Stimulated activated CD4-positive, alpha-beta T cell treated with anti-CD3 and anti-CD28 coated beads, TNF-alpha, amount 100 ng/mL, for 1 hour (primary cell): ENCODE measurements at places on chromosomes 11 and 22.

- DNase-seq, result no peak
Measured at GRCh38 chr11:132278801-132279574, 908.6 kb downstream of the NTM start.

DNA sequence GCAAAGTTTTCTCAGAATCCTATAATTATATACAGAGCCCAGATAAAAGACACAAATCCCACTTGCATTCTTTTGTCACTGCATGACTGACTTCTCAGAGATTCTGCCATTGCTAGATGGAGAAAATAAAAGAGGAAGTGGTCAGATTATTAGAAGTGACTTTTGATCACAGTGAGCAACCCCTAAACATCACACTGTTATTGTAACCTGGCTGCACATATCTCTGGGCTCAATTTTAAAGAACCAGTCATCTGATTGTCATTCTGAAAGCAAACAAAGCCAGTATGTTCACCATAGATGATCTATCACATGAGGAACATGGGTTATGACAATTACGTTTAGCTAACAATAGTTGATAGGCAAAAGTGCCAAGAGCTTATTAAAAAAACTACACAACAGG, 47.8 kb downstream of the COPB1 start:
- no peak for DNase-seq

DNA sequence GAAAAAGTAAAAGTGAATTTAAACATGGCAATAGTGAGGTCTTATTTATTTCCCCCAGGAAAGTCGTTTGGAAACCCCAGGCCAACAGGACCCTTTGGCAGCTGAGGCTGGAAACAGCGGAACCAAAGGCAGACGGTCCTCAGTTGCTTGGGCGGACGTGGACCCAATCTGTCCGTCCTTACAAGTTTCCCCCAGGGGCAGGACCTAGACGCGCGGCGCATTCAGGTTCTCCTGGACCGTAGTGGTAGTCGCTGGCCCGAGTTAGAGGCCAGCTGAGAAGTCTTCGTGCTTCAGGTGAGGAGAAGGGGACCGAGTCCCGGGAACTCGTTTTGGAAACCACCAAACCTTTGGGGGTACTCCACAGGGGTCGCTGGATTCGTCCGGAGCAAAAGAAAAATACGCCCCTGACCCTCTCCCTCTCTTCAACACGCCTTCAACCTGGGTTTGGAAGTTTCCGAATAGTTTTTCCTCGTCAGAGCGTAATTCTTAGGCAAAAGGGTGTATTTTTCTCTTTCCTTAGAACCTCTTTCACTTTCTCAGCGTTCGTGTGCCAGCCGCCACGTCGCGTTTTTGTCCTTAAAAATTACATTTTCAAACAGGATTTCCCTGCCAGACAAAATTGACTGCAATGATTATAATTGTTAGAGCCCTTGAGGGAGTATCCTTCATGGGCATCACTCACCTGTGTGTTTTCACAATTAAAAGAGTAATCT, 2.1 kb downstream of the METTL15 start:
- DNase-seq, result peak; percentile 38

DNA sequence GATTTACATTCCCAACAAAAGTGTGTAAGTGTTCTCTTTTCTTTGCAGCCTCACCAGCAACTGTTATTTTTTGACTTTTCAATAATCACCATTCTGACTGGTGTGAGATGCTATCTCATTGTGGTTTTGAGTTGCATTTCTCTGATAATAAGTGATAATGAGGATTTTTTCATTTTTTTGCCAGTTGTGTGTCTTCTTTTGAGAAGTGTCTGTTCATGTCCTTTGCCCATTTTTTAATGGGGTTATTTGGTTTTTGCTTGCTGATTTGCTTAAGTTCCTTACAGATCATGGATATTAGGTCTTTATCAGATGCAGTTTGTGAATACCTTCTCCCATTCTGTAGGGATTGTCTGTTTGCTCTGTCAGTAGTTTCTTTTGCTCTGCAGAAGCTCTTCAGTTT, 107.7 kb downstream of the EHF start:
- no peak for DNase-seq

- no peak for DNase-seq
Measured at GRCh38 chr11:27291954-27292636, 70.9 kb downstream of the CCDC34 start.

DNA sequence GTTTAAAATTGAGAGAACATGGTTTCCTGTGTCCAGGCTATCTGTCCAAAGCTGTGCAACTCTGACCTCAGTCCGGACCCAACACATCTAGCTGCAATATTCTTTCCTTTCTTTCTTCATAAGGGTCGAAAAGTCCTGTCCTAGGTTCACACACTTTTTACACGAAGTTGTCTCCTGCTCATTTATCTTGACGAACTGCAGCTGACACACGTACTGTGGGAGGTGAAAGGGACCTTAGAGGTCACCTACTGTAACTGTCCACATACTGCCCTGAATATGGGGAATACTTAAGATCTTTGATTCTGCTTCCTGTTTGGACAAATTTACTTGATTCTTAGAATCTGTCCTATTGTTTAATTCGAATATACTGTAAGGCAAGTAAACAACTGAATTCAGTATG, 105.9 kb downstream of the CCDC83 start:
- DNase-seq, result no peak

DNA sequence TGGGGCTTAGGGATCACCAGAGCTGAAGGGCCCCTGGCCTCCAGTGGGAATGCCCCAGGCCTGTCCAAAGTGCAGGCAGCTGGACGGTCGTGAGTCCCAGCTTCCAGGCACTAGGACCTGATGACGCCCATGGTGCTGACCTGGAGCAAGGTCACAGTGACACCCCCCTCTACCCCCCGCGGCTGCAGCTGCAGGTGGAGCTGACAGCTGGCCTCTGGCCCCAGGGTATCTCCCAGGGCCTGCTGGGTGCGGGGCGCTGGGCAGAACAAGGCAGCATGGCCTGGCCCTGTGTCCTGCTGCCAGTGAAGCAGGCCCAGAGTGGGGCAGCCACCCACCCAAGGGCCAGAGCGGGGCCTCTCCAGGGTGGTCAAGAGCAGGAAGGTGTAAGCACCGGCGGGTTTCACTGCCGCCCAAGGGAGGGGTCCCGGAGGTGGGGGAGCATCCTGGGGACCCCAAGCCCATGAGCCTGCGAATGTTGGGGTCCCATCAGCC, 553 bp upstream of the TCIRG1 start:
- no peak for DNase-seq

GRCh38 chr11:109512249-109512648, 90.3 kb downstream of the C11orf87 start:
- no peak for DNase-seq

DNA sequence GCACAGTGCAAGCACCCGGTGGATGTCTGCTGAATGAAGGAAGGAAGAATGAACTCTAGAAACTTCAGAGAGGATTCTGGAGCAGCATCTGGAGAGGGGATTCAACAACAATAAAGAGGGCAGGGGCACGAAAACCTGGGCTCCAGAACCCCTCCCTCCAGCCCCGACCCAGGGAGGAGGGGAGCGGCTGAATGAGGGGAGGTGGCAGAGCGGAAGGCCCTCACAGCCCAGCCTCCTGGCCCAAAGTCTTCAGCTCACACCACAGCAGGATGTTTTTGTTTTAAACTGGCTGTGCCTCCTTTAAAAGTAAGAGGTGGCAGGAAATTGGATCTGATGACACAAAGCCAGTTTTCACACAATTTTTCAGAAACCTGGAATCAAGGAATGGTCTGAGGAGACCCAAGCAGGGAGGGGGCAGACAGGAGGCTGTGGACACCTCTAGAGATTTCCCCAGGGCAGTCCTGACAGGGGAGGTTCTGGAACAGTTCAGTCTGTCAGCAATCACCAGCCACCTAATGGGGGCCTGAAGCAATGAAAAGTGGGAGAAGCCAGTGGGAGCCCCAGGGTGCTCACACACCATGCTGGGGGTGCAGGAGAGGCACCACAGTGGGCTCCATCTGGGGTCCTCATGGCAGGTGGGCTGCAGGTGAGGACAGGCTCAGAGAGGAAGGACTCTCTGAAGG, 44.4 kb upstream of the TCF20 start:
- DNase-seq, result no peak

DNA sequence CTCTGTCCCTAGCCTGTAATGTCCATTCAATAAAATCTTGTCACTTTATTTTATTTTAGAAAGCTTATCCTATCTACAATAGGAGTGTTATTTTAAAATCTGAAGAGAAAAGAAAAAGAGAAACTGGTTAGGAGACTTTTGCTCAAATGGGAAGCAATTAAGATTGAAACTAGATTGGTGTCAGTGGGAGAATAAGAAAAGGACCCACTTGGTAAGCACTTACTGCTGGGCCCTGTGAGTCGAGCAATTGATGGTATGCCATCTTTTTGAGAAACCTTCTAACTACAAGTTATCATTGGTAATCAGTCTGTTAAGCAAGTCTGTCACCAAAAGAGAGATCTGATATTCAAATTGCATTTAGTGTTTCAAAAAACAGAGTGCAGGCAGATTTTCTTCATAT, 258.4 kb downstream of the GRM5 start:
- no peak for DNase-seq

- no peak for DNase-seq
Measured at GRCh38 chr11:81717695-81718094, 1016.0 kb downstream of the FAM181B start.

DNA sequence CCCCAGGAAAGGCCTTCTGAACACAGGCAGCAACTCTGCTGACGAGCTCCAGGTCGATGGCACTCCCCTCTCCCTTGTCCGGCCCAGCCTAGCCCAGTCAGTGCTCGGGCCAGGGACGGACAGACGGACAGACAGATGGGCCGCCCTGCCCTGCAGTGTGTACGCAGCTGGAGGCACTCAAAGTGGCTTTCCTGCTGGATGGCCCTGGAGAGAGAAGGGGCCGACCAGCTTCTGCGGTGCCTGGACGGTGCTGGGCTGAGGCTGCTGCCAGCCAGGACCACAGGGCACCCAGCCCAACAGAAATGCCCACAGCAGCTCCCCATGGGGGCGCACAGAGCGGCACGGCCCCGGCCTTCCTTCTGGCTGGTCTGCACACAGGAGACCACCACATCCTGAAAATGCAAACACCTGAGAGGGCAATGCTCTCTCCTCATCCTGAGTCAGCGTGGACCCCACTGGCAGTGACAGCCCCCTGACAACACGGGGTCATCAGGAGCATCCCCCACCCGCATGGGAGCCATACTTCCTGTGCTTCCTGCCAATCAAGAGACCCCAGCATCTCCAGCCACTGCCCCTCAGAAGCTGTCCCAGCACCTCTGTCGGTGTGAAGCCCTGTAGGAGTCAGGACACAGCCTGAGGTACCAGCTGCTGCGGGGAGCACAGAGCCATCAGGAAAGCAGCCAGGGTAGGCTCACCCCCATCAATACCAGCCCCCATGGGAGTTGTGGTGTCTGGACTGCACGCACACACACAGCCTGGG, 692 bp upstream of the MOB2 start:
- no peak for DNase-seq
